ENCODE measurements at places on chromosomes 16 and 17.

DNA sequence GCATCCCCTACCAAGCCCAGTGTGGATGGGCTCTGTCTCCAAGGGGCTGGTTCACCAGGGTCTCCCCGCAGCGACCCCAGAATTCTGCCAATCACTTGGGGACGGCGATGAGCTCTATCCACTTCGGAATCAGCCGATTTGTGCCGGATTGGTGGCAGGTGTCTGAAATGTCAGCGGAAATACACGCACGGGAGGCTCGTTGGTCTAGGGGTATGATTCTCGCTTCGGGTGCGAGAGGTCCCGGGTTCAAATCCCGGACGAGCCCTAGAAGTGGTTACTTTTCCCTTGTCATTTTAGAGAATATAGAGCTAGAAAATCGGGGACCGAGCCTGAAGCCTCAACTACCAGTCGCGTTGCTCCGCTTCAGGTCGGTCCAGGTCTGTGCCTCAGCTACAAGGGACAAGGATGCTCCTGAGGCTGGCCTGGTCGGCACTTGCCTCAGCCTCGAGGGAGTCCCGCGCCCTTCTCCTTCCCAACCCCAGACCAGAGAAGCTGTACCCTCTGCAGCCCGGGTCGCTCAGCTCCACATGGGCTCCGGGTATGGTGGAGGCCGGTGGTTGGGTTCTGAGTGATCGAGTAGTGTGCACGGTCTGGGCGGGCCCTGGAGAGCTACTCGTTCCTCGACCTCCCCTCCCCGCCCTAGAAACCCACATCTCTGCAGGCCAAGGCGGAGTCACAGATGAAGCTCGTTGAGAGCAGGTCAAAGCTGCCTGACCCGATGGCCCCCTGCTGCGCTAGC lies 16.0 kb upstream of the OR1F1 start:
- DNase-seq: no peak

GRCh38 chr16:85984947-85985451 lies 86.0 kb downstream of the IRF8 start:
- DNase-seq: no peak

- DNase-seq: no peak
These were observed 4.2 kb upstream of the PEMT start for GRCh38 chr17:17595755-17596154.

- no peak for DNase-seq
These were observed 893 bp downstream of the GINS2 start for GRCh38 chr16:85687651-85688471.

GRCh38 chr17:74819801-74820436 lies 39.8 kb downstream of the GRIN2C start:
- no peak for DNase-seq

DNA sequence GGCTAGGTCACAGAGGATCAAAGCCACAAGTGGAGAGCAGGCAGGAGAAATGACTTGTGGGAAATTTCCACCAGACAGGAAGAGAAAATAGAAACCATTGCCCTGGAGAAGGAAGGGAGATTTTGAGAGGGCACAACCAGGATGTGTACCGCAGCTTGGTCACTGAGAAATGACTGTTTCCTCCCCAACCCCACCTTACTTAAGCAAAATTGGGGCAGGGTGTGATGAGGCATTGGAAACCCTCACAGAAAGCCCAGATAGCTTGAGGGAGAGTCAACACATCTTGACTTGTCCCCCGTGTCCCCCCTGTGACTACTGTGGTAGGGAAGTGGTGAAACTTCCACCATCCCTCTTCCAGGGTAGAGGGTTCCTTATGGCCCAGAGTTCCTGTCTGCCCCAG lies 113.5 kb upstream of the FAM20A start:
- no peak for DNase-seq

- DNase-seq: no peak
These were observed 174.1 kb downstream of the NTN1 start for GRCh38 chr17:9195411-9195810.

DNA sequence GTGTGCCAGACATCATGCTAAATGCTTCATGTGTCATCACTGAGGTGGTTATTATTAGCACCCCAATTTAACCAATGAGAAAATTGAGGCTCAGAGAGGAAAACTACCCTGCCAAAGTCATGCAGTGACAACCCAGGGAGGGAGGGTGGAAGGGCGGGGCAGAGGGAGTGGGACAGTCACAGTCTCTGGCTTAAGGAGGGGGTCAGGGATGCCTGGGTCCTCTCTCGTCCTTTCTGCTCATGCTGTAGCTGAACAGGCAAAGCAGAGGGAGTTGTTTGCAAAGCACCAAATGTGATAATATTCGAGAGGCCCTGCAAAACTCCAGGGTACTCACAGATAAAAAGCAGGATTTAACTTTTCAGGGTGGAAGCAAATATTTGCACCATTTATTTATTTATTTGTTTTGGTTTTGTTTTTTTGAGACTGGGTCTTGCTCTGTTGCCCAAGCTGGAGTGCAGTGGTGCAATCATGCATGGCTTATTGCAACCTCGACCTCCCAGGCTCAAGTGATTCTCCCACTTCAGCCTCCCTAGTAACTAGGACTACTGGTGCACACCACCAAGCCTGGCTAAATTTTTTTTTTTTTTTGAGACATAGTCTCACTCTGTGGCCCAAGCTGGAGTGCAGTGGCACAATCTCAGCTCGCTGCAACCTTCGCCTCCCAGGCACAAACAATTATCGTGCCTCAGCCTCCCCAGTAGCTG lies 47.9 kb upstream of the NKD1 start:
- DNase-seq: no peak

- DNase-seq: no peak
These were observed 10.6 kb downstream of the TMEM238L start for GRCh38 chr17:10793256-10793655.

DNA sequence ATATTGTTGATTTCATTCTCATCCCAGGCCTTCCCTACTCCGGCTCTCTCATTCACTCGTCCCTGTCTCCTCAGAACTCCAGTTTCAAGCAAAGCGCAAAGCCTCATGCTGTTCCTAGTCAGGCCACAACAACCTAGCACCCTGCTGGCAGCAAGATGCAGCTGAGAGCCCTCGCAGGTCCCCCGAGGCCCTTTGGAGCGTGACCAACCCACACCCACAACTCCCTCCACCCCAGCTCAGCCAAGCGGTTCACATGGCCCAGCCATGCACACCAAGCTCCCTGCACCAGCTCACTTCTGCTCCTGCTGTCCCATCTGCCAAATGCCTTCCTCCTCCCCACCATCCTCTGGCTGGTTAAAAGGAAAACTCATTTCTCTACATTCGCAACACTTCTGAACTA lies 195.8 kb downstream of the IRX5 start:
- DNase-seq: no peak

GRCh38 chr17:75987041-75987440 lies 8.0 kb downstream of the TEN1 start:
- no peak for DNase-seq

GRCh38 chr16:275786-276232 lies at the start of gene RGS11:
Gene RGS11 (minus strand): TSS chr16:275944. CDS start chr16:275911, 33 bp downstream.
- DNase-seq: no peak

GRCh38 chr16:48481772-48482171 lies 96.6 kb upstream of the SIAH1 start:
- DNase-seq: no peak

- DNase-seq: no peak
These were observed 24.1 kb downstream of the ANKFN1 start for GRCh38 chr17:56177361-56177760.

- no peak for DNase-seq
These were observed 474 bp downstream of the CLN3 start for GRCh38 chr16:28491230-28491969.

GRCh38 chr16:73071131-73071940 lies 23.4 kb upstream of the ZFHX3 start:
- no peak for DNase-seq

DNA sequence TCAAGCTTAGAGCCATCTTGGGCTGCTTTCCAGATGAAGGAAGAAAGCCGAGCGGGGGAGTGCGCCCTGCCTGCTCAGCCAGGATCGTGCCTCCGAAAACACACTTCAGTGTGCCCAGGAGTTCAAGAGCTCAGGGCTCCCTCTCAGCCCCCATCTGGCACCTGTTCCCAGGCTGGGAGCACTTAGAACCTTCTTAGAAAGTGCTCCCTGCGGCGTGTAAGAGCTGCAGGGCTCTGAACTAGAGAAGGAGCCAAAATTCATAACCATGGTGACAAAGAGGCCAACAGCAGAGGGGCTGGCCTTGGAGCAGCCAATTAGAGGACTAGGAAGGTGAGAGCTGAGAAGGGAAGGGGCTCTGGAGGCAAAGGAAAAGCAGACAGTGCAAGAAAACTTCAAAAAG lies 59.0 kb upstream of the TNRC6C start:
- DNase-seq: no peak

DNA sequence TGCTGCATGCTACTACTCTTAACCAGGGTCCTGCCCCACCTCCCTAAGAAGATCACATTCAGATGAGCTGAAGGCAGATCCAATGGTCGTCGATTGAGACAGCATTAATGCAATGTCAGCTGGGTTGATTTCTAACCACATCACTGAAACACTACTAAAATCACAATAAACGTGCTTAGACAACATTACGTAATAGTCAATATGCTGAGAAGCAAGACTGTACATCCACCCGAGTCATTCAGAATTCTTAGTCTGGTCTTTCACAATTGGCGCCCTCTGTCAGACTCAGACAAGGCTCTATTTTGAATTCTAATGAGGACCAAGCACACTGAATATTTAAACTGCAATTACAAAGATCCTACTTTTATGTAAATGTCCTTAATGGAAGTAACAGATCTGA lies 205.2 kb downstream of the STX8 start:
- no peak for DNase-seq

DNA sequence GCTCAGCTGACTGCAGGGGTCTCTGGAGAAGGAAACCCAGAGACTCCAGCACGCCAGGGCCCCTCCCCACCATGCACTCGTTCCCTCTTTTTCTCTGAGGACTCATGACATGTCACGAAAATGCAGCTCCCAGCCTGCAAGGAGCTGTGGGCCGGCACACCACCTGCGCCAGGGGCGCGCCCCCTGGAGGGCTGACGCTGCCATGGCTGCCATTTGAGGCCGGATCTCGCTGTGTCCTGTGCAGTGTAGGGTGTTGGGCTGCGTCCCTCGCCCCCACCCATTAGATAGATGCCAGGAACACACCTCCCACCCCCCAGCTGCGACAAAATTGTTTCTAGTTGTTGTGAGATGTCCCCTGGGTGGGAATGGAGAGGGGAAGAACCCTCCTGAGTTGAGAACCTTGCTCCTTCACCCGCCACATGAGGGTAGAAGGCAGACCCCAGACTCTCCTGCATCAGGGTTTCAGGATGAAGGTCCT lies 8.2 kb downstream of the SYNGR2 start:
- DNase-seq: peak; percentile 84

- DNase-seq: no peak
These were observed 1.8 kb downstream of the ALKBH5 start for GRCh38 chr17:18185391-18185790.

- no peak for DNase-seq
These were observed 4.9 kb downstream of the POLG2 start for GRCh38 chr17:64491994-64492393.

- DNase-seq: no peak
These were observed 43.1 kb downstream of the ARSG start for GRCh38 chr17:68334393-68334792.

DNA sequence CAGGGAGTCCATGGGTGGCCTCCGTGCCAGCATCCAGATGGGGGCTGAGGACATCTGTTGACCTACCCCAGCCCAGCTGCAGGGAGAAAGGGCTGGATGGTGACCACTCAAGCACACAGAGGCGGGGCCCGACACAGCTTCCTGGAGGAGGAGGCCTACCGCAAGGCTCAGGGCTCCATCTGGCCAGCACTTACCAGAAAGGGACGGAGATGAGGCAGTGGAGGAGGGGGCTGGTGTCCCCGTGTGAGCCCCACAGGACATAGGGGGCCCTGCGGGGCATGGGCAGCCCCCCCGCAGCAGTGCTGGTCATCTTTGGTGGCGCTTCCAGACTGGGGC lies 147.5 kb upstream of the CIBAR2 start:
- DNase-seq: no peak

GRCh38 chr17:61662741-61663140 lies 71.7 kb upstream of the NACA2 start:
- no peak for DNase-seq

- peak; percentile 75 for DNase-seq
These were observed 664 bp upstream of the NKD1 start for GRCh38 chr16:50547340-50548124.

DNA sequence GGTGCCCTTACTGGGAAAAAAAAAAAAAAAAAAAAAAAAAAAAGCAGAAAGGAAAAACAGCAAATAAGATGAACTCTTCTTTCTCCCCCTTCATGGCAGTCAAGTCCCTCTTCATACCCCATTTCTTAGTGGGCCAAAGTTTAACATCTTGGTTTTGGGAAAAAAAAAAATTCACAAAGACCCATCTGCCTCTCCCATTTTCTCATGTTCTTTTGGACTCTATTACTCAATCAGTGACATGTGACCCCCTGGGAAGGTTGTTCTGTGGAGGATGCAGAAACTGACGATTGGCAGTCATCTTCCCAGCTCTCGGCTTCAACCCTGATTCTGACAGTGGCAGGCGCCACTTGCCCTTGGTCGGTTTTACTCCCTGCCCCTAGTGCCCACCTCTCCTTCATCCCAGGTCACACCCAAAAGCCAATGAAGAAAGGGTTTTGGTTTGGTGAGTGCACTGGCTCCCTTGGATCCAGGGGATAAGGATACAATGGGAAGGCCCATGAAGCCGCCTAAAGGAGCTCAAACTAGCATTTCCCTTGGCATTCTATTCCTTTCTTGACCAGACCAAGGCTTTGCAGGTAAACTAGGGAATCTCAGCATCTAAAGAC lies 60.7 kb upstream of the TBX2 start:
- DNase-seq: no peak

- DNase-seq: no peak
These were observed 260.7 kb upstream of the CA10 start for GRCh38 chr17:52419229-52419641.

Measured in stimulated activated effector memory CD8-positive, alpha-beta T cell treated with anti-CD3 and anti-CD28 coated beads, Interleukin-12 subunit alpha, Interleukin-12 subunit beta, amount 100 ng/mL, for 72 hours (primary cell).